ENCODE measurements at places on chromosomes 3 and 15. TPM values are rescaled to one million over a fixed set of nuclear protein-coding genes. Genes with fewer than 3 reads are reported as not detected.

SLC15A2 gene
- 5.1 TPM for total RNA-seq

GRCh38 chr3:170797685-170798084 lies 72.3 kb downstream of the RPL22L1 start:
- no peak for DNase-seq

GRCh38 chr15:69472046-69472445 lies 19.4 kb downstream of the RPLP1 start:
- no peak for DNase-seq

CD96 gene
- total RNA-seq: 0.44 TPM

- no peak for DNase-seq
These were observed 29.7 kb upstream of the SLMAP start for GRCh38 chr3:57726397-57726796.

ARL13B gene
- total RNA-seq: 6.2 TPM

- no peak for DNase-seq
These were observed 85.8 kb upstream of the KBTBD8 start for GRCh38 chr3:66912306-66912705.

GRCh38 chr3:127159543-127159942 lies 33.4 kb upstream of the PRR23E start:
- DNase-seq: no peak

SLC9C1 gene
- total RNA-seq: 0.69 TPM

- no peak for DNase-seq
These were observed 46.0 kb downstream of the RARB start for GRCh38 chr3:25474052-25474451.

CASR gene
- not detected for total RNA-seq

- no peak for DNase-seq
These were observed 790.1 kb downstream of the PLOD2 start for GRCh38 chr3:145370870-145371269.

DNA sequence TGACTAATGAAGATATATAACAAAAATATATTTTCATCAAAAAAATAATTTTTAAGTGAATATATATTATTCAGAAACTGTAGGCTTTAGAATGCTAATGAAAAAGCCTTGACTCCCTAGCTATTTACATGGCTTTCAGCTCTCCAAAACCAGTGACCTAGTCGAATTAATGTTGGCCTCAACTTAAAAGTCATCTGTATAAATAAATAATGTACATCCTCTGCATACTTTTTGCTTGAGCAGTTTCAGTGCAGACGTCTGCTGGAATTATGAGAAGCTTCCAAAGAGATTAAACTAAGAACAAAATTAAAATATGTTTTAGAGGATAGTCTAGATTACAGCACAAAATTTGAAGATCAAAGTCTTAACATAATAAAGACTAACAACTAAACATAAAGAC lies 520.4 kb upstream of the ALCAM start:
- DNase-seq: no peak

- DNase-seq: no peak
These were observed 23.4 kb downstream of the NCBP2 start for GRCh38 chr3:196918968-196919367.

DNA sequence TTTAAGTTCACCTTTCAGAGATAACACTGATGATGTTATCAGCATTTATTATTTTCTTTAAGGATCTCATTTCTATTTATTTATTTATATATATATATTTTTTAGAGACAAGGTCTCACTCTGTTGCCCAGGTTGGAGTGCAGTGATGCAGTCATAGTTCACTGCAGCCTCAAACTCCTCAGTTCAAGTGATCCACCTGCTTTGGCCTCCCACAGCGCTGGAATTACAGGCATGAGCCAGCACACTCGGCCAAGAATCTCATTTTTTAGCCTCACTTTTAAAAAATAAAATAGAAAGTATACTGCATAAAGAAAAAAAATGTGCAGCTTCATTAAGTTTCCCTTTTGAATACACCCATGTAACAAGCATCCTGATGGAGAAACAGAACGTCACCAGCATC lies 35.6 kb downstream of the PLA2G4D start:
- DNase-seq: no peak

TP63 gene
- 0.71 TPM for total RNA-seq

TIGIT gene
- 0.11 TPM for total RNA-seq

DNA sequence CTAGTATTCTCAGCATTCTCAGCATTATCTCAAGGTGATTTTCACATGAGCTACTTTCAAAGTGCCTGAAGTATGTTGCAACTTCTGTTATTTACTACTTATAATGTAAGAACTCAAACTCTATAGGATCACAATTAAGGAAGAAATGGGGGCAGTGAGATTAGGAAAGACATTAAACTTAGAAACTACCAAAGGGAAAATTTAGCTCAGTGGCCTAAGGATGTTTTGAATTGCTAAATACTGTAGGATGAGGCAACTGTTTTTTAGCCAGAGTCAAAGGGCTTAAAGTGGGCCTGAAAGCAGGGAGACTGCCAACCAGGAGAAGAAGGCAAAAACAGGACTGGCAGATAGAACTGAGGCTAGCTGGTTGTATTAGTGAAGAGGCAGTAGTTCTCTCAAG lies 55.5 kb upstream of the MBNL1 start:
- no peak for DNase-seq

STRIT1 gene
- not detected for total RNA-seq

DNA sequence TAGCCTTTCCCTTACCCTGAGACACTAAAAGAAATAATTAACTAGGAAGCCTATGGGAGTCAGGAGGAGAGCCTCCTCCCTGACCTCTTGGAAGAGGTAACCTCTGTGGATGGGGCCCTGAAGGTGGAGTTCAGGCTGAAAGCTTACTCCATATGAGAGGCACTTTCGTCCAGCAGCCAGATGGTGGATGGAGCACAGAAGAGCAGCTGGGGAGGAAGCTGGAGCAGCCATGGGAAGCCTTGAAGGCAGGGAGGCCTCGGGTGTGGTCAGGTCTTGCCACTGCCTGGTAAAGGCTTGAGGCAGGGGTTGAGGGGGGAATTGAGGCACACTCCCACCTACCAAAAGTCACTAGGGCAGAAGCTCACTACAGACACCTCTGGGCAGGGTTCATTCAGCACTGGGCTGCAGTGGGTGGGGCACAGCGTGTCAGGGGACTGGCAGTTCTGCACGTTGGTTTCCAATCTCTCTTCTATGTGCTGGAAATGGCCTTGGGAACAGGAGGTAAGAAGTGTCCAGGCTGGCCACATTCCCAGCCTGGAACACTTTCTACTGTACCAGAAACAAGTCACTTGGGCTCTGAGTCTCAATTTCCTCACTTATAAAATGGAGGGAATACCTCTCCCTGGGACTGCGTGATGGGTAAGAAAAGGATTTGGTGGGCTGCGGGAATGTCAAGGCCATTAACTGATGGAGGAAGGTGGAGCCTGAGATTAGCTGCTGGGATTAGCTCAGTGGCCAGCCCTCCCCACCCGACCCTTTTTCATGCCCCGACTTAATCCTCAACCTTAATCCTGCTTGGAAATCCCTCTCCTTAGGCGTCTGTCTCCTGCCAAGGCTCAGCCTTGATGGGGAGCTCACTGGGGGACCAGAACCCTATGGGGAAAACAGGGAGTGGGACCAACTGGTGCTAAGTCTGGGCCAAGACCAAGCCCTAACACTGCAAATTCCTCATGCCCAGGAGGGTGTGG lies 5.4 kb downstream of the PCBP4 start:
- DNase-seq: peak; percentile 82

DNA sequence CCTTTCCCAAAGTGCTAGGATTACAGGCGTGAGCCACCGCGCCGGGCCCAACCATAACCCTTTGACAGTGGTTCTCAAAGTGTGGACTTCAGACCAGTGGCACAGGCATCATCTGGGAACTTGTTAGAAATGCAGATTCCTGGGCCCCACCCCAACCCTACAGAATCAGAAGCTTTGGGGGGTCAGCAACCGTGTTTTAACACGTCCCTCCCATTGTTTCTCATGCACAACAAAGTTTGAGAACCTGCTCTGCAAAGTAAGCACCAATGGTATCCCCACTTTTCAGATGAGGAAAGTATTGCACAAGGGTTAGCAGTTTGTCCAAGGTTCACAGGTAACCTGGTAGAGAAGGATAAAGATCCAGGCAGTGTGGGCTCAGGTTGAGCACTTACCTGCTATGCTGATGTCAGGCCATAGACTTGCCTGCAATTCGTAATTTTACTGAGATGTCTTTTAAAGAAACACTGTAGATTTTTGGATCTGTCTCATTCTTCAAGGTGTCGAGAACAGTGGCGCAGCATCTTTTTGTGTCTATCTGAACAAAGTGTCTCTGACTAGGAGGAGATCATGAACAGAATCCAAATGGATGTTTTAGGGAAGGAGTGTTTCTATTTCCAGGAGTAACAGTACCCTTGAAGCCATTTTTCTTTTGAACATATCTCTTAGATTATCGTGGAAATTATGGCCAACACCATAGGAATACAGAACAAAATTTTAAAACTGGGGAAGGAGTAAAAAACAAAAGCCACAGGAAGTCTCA lies 2.5 kb downstream of the GXYLT2 start:
- DNase-seq: no peak

DNA sequence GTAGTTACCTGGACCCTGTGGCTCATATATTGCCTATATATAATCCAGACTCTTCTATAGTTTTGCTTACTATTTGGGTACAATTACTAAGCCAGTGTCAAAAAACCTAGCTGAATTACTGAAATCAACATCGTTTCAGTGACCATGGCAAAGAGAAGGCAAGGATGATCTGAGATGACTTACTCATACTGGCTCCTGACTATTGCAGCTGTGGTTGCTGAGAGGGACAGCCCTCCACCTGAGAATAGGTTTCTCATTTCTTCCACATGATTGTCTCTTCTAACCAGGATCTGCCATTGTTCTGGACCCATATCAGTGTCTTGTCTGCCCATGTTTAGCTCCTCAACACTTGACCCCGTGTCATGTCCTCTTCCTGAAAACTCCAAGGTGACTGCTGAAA lies 30.2 kb downstream of the CASR start:
- no peak for DNase-seq

DNA sequence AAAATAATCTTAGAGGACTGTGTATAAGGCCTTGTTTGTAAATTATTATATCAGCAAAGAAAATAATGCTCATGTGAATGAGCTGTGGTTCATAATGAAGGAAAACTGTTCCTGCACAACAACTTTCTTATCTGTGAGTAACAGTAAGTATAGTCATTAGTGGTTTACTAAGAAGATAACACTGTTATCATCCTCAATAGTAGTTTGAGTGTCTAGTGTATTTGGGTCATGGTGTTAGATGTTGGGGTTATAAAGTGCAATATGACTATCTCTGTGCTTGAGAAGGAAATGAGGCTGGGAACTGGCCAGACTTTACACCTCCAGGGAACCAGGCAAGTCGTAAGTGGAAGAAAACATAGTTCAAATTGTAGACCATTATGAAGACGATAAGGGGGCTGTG lies 15.6 kb downstream of the VPS8 start:
- no peak for DNase-seq

DUOXA1 gene
- 2.1 TPM for total RNA-seq

DNA sequence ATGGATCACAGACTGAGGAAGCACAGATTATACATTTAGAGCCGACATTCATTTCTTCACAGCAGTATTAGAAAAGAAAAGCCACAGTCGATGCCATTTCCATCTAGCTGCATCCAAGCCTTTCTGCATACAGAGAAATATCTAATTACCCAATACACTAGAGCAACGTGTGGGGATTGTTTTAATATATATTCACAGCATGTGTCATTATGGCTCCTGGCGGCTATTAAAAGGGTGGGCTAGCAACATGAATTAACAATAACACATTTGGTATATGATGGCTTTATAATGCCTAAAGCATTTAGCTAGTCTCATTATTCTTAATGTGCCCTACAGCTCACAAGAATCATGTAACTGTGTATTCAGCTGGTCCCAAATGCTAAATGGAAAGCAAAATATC lies 1030.5 kb downstream of the FHIT start:
- no peak for DNase-seq

DNA sequence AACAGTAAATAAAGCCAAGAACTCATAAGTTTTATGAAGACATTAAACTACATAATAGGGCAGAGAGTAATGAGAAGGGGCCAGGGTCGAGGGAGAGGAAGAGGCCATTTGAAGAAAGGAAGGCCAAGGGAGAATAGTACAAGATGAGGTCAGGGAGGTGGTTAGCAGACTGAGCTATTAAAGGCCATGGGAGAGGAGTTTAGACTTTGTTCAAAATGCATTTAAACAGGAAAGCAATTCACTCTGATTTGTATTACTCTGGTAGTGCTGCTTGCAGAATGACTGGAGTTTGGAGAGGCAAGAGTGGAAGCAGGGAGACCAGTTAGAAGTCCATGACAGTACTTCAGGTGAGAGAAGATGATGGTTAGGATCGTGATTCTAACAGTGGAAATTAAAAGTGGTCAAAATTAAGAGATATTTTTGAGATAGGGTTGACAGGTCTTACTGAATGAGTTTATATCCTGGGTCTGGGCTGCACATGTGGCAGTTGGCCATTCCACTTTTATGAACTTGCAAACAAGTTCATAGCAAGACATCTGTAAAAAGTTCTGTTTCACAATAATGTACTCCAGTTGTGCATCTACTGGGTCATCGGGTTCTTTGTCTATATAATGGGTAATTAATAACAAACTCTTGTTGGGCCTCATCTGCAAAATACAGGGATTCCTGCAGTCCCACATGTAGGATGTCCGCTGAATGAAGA lies 16.3 kb downstream of the PPP2R3A start:
- DNase-seq: no peak

GRCh38 chr15:36506733-36507356 lies 72.6 kb upstream of the CDIN1 start:
- DNase-seq: no peak

DNA sequence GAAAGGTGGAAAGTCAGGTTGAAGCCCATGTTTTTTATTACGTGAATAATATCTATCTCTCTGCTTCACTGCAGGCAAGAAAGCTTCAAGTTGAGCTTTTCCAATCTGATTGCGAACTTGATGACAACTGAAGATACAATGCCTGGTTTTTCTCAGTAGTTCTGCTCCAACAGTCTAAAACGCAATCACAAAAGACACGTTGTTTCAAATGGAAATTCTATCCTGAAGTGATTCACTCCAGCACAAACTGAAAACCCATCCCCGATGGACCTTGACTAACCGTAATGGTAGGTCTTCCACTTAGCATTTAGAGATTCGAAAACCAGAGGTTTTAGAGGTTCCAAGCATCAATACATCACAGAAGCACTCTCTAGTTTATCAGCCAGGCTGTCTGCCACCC lies 10.6 kb downstream of the B4GALT4 start:
- DNase-seq: no peak

GRCh38 chr3:126147932-126148683 lies 32.3 kb downstream of the ALDH1L1 start:
- DNase-seq: no peak

LSG1 gene
- 17.7 TPM for total RNA-seq

TIMP4 gene
- 33.7 TPM for total RNA-seq
